ENCODE measurements at places on chromosomes 1 and 21. TPM values are rescaled to one million over a fixed set of nuclear protein-coding genes. Genes with fewer than 3 reads are reported as not detected.

GRCh38 chr21:45853703-45854342 is 127.7 kb upstream of the COL6A1 start:
- no peak overlapping the region for H3K27ac ChIP-seq
- H3K36me3 ChIP-seq = no peaks in the 10 kb centered on the region
- DNase-seq = no peak
- H3K27me3 ChIP-seq = peaks cover 28% of the 10 kb centered on the region
- H3K4me3 ChIP-seq = no peak overlapping the region
- no peaks in the 10 kb centered on the region for H3K4me1 ChIP-seq

GRCh38 chr1:28642847-28643635 is at the start of gene TAF12:
TAF12 (minus strand) TSS chr1:28643067; CDS start chr1:28622081, 20,986 bp downstream.
- H3K4me3 ChIP-seq = peak within 1 kb of the TSS; percentile 97
- H3K27ac ChIP-seq = peak within 1 kb of the TSS; percentile 94
- DNase-seq = peak; percentile 95
- H3K27me3 ChIP-seq = no peaks in the 10 kb centered on the region

PLCH2 gene
- total RNA-seq = 6.5 TPM

DNA sequence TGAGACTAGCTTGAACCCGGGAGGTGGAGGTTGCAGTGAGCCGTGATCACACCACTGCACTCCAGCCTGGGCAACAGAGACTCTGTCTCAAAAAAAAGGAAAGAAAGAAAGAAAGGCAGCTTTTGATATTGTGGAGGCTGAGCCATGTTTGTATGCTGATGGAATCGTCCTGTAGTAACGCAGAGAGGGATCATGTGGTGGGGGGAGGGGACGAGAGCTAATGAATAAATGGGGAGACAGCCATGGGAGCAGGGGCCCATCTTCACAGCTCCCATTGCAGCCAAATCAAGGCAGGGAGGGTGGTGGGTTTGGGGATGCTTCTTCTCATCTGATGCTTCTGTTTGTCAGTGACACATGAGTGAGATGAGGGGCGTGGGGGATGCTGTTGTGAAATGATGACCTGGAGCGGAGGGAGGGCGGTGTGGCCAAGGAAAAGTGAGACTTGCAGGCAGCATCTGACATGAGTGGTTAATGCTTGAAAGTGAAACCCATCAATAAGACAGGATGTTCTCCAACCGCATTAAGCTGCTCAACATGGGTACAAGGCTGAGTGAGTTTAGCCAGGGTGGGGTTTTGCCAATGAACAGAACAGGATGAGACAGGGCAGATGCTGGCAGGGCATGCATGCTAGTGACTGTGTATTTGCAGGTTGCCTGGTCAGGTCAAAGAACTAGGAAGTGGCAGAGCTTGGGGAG is 16.7 kb downstream of the SPATA21 start:
- peaks cover 3% of the 10 kb centered on the region for H3K36me3 ChIP-seq
- H3K4me1 ChIP-seq = peaks cover 38% of the 10 kb centered on the region
- DNase-seq = peak; percentile 86
- H3K27me3 ChIP-seq = peaks cover 15% of the 10 kb centered on the region

BTG2 gene
- total RNA-seq = 142 TPM

GRCh38 chr21:7951854-7952519 is 2569.4 kb upstream of the TPTE start:
- H3K27me3 ChIP-seq = no peaks in the 10 kb centered on the region
- no peaks in the 10 kb centered on the region for H3K4me1 ChIP-seq
- no peak for DNase-seq
- H3K4me3 ChIP-seq = no peak overlapping the region
- H3K27ac ChIP-seq = no peak overlapping the region
- H3K36me3 ChIP-seq = peaks cover 95% of the 10 kb centered on the region

MPZ gene
- total RNA-seq = 5.9 TPM

DNA sequence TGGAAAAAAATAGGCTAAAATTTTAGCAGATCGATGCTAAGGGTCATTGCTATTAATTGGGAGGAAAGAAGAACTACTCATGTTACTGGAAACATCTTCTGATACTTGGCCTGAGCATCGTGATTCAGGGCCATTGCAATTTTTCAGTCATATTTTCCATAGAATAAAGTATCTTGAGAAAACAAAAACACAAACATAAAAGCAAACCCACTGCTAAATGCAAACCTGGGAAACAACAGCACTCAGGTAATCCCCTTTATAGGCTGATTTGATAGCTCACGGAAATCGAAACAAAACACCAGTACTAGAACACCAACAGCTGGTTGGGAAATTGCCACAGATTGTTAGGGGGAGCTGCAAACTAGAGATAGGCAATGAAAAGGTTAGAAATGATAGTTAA is 172.9 kb upstream of the ESRRG start:
- no peaks in the 10 kb centered on the region for H3K36me3 ChIP-seq
- no peak for DNase-seq

COL8A2 gene
- not detected for total RNA-seq

- no peak overlapping the region for H3K4me3 ChIP-seq
- H3K36me3 ChIP-seq = no peaks in the 10 kb centered on the region
- H3K27me3 ChIP-seq = peaks cover 3% of the 10 kb centered on the region
- H3K4me1 ChIP-seq = peaks cover 2% of the 10 kb centered on the region
- H3K27ac ChIP-seq = no peak overlapping the region
These were observed 26.6 kb downstream of the PROK1 start for GRCh38 chr1:110477445-110477957.
